ENCODE measurements at places on chromosomes 7 and 10.

GRCh38 chr7:91835826-91836368 lies 44.6 kb downstream of the MTERF1 start:
- DNase-seq: no peak

GRCh38 chr10:96743988-96744585 lies 23.8 kb upstream of the PIK3AP1 start:
- DNase-seq: no peak

GRCh38 chr10:71045204-71045809 lies 156.9 kb upstream of the PCBD1 start:
- DNase-seq: no peak

DNA sequence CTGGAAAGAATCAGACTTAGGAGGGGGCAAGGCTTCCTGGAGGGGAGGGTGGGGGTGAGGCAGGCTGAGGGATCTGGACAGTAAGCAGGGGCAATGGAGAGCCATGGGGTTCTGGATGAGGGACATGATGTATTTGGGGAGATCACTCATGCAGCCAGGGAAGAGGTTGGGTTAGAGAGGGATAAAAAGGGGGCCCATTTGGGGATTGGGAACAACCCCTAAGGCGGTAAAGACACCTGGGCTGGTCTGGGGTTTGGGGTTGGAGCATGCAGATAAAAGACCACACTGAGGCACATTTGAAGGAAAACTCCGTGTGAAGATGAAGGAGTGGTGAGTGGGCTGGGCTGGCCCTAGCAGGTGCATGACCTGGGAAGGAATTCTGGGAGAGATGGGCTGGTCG lies 30.8 kb downstream of the HIF1AN start:
- DNase-seq: no peak

Measured in thyroid gland (tissue), 4 donors.